ENCODE measurements at places on chromosomes 2 and 18. TPM values are rescaled to one million over a fixed set of nuclear protein-coding genes. Genes with fewer than 3 reads are reported as not detected.

The FIGN gene
- not detected for polyA plus RNA-seq

The PKDCC gene
- polyA plus RNA-seq, result 1.8 TPM

GRCh38 chr2:158610059-158610458 lies 153.3 kb downstream of the PKP4 start:
- no peak for DNase-seq

DNA sequence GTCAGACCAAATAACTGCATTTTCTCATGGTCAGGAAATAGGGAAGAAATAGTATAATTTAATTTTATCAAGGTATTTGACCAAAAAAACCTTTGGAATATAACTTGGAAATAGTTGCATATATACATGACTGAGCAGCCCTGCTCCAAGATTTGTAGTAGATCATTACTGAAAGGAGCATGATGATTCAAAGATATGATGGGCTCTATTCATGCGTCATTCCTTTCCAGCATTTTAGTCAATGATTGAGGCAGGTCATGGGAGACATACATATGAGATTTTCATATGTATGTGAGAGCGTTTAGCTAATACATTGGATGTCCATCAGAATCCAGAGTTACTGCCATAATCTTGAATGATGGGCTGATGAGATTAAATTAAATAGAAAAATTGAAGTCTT lies 74.5 kb downstream of the CAB39 start:
- no peak for DNase-seq

- DNase-seq, result no peak
These were observed at the start of gene FIGLA for GRCh38 chr2:70790136-70790828. Gene FIGLA (minus strand): TSS chr2:70790643. CDS start chr2:70790638, 5 bp downstream.

DNA sequence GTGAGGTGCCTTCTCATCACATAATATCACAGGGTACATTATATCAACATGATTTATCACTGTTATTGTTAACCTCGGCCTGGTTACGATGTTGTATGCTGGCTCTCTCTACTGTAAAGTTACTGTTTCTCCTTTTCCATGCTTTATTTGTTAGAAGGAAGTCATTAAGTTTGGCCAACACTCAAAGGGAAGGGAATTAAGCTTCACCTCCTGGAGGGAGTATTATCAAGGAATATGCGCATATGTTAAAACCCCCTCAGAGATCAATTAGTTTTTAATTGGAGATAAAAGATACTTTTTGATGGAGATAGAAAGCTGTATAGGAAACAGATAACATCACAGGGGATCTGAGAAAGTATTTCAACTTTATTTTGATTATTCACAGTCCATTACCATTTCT lies 221.6 kb downstream of the DLGAP1 start:
- no peak for DNase-seq

- DNase-seq, result no peak
These were observed 29.3 kb upstream of the HS6ST1 start for GRCh38 chr2:128347701-128348539.

Data from K562 (cell line).